ENCODE measurements at places on chromosomes 4 and X.
A peak's percentile ranks its signal among the peaks of the same experiment; 100 is the strongest.

DNA sequence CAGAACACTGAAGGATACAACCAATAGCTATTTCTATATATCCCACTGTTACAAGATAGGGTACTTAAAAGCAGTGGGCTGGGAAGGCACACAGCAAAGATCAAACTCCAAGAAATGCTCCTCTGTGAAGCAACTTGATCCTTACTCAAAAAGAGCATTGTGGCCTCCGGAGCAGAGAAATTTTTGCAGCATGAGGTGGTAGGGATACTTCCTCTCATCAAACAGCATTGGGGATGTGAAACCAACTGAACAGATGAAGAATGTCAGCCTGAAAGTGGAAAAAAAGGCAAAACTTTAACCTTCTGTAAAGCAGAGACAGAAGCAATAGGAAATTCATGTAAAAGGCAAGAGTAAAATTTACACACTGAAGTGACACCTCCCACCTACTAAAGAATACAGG, 92.2 kb downstream of the HUWE1 start:
- peak; percentile 4 for DNase-seq

DNA sequence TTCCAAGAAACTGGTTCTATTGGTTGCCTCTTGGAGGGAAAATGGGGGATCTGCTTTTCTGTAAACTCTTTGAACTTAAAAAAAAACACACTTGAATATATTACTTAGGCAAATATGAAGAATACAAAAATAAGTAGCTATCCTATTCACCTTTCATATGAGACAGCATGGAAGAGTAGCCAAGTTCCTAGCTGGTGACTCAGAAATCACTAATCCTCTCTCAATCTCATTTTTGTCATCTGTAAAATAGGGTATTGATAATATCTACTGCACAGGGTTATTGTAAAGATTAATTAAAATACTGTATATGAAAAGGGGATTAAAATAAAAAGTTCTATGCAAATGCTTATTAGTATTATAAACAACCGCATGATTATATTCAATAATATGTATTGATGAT, 12.7 kb downstream of the MGARP start:
- no peak for DNase-seq

DNA sequence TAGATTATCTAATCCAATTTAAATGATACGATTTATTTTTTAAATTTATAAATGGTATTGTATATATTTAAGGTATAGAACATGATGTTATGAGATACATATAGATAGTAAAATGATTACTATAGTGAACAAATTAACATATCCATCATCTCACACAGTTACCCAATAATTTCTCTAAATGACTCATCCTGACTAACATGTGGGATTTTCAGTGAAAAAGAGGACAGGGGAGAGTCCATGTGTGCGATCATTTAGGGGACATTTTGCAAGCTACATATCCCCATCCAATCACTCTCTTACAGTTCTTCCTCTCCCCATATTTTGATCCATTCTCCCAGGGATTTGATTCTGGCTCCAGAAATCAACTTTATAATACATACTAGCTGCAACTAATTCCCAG, 88.2 kb downstream of the ABCB7 start:
- DNase-seq = no peak

- DNase-seq = no peak
These were observed 85.8 kb downstream of the MID1 start for GRCh38 chrX:10534611-10535010.

DNA sequence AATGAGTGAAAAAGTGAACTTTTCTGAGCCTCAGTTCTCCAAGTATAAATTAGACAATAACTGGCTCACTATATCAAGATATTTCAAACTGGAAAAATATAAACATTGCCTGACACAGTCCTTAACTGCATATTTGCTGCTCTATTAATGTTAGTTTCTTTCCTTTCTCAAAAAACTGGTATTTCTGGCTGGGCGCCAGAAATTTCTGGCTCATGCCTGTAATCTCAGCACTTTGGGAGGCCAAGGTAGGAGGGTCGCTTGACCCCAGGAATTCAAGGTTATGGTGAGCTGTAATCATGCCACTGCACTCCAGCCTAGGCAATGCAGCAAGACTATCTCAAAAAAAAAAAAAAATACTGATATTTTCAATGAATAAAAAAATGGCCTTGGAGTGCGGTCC, 227.0 kb downstream of the MAGEB17 start:
- DNase-seq = no peak

DNA sequence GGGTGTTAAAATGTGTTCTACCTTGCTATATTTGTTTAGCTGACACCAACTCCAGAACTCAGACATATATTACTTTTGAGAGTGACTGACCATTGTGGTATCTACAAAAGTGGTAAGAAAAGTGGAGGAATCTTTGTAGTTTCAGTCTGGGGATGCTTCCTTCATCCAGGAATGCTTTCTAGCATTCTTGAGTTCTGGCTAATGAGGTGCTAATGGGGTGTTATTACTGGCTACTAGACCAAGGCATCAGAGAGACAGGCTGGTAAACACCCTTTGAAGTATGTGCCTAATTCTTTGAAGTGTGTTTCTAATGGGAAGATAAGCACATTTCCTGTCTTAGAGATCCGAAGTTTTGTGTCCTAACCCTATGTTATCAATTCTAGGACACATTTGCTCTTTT, 310.4 kb downstream of the SPRY1 start:
- DNase-seq = no peak

- DNase-seq = no peak
These were observed 494.2 kb downstream of the IQCM start for GRCh38 chr4:149321438-149321837.

Measured in skeletal muscle cell (primary cell).